ENCODE measurements at places on chromosomes 4 and X.

DNA sequence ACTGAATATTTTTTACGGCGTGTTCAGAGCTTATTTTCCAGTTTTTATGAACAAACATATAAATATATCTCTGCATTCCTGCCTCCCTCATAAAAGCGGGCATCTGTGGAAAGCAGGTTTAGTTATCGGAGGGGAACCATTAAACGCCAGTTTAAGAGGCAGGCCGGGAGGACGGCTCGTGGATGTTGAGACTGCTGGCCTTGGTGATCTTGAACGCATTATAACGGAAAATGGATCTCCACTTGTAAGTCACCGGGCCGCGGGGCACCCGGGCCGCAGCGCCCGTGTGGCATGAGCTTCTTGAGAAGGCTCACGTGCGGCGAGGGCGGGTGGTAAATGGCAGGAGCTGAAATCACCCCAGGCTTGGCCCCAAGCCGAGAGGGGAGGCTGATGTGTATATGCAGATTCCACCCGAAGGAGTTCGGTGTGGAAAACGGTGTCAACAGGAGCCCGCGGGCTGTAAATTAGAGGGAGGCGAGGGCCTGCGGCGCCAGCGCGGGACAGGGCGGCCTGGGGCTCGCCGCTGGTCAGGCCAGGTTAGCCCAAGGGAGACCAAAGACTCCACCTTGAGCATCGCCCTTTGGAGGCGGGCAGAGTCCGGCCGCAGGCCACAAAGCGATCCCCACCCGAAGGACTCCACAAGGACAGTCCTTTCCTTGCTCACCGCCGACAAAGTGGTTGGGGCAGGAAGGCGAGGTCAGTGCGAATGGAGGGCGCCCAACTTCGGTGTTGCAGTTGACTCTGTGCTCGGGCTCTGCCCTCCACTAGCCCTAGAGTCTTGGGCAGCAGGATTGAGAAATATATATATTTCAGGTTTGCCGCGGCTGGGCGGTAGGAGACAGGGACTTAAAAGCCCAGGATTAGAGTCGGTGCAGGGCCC lies 1.3 kb upstream of the HAND2 start:
- no peak for DNase-seq

- no peak for DNase-seq
These were observed 3.0 kb downstream of the RASGEF1B start for GRCh38 chr4:81468678-81469077.

- DNase-seq: no peak
These were observed 67.4 kb upstream of the CITED1 start for GRCh38 chrX:72373136-72373535.

DNA sequence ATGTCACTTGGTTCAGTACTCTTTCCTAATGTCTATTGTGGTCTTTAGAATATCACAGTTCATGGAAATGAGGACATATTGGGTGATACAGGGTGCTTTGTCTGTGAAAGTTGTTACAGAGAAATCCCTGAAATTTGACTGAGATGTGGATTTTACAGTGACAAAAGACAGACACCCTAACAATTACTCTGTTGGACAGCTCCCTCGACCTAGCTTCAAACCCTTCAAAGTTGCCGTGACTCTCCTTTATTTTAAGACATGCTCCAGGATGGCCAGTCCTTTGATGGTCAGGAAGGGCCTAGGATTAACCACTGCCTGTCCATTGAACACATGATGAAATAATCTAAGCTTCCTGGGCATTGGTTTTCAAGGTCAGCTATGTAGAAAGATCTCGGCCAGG lies 4.0 kb downstream of the DCX start:
- no peak for DNase-seq

- DNase-seq: peak; percentile 13
These were observed at the start of gene STK32B for GRCh38 chr4:5051278-5052203. Gene STK32B, plus strand, starts transcription at chr4:5051480.

DNA sequence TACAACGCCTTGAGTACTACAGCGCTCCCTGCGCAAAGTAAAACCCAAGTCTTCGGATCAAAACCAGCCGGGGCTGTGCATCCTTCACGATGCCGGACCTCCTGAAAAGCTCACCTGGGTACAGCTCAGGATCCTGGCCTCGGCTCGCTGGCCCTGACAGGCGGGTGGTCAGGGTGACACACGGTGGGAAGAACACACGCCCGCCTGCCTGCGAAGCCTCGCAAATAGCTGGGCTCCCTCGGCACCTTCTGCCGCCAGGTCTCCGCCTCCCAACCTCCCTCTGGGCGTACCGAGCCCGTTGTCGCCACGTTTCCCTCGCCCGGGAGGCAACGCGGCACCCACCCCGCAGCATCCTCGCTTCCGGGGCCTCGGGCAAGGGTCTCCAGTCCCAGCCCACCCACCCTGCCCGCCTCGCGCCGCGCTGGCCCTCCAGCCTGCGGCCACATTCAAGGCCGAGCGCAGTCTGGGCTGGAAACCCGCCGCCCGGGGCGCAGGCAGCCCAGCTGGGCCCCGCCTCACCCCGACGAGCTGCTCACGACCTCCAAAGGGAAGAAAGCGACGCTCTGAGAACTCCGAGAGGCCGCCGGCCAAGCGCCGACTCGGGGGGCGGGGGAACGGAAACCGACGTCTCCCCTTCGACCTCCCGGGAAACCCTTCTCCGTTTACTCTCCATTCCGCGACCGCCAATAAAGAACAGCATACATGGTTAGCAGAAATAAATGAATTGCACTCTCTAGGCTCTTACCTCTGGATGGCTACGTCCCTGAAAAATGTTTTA lies 511 bp downstream of the PPM1K start:
- DNase-seq: peak; percentile 56

GRCh38 chr4:82515705-82516104 lies 46.1 kb downstream of the TMEM150C start:
- DNase-seq: no peak

DNA sequence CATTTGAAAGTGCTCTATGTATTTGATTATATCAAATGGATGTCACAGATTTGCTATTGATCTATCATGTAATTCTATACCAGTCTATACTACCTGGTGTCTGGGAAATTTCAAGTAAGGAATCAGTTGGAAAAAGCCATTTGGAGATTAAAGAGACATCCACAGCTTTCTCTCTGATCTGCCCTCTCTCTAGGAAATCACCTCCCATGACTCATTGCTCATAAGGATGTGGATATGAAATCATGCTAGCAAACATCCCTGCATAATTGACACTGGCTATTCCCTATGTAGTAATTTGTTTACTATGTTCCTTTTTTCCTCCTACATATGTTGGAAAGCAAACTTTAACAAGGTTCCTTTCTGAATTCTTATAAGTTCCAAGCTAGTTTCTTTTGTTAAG lies 94.3 kb downstream of the TEX13A start:
- DNase-seq: no peak

GRCh38 chrX:104172788-104173187 lies 6.5 kb downstream of the FAM199X start:
- DNase-seq: no peak

GRCh38 chr4:8506373-8507195 lies 66.0 kb downstream of the TRMT44 start:
- DNase-seq: no peak

DNA sequence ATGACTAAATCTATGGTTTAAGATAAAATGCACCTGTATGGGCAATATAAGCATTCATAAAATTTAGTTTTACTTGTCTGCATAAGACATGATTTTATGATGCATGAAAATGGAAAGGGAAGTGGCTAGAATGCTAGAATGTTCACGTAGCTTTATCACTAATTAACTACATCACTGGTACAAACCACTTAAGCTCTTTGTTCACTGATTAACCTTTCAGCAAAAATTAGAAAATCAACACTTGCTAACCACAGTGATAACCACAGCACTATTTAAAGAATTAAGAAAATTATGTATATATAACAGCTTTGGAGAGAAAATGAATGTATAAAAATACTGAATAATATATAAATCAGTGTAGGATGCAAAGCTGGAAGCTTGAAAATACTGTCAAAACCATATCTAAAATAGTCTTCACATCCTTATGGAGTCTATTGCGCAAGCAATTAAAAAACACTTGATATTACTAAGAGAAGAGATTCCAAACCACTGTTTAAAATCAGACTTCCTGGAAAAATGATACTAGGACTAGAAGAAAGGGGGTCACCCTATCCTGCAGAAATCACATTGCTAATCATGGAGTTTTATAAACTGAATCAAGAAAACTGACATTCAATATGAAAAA lies 51.9 kb downstream of the EFHC2 start:
- no peak for DNase-seq

DNA sequence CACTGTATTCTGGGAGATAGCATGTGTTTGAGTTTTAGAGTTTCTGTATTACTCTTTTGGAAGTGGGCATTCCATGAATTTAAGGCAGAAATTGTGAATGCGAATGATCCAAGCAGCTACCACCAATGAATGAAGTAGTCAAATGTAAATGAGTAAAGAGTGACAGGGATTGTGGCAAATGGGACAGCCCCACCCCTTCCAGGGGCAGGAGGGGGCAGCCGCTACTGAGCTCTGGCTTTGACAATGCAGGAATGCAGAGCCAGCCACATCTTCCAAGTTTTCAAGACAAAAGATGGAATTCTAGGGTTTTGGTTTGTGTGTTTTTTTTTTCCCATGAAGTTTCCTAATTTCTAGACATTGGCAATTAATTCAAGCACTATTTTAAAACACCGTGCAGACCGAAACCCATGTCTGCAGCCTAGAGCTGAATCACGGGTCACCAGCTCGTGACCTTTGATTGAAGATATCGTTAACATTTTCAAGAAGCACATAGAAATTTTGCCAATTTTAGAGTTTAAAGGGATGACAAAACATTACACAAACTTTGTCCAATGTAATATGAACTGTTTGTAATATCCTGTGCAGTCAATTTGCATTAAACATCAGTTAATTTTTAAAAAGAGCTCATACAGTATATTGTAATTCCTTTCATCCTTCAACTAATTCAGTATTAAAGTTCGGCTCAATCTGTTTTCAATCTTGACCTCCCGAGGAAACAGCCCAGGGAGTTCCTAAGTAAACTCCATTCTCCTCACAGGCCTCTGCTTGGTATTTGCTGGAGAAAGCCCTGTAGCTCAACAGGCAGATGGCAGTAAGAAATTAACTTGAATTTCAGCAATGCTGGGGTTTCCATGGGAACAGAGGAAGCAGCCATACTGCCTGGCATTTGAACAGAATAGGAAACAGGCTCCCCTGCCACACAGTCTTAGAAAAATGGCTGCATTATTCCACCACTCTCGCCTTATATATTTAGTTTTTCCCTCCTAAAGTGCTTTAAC lies 83.4 kb downstream of the UCHL1 start:
- DNase-seq: no peak

- DNase-seq: no peak
These were observed 2.7 kb upstream of the MGARP start for GRCh38 chr4:139282721-139283075.

DNA sequence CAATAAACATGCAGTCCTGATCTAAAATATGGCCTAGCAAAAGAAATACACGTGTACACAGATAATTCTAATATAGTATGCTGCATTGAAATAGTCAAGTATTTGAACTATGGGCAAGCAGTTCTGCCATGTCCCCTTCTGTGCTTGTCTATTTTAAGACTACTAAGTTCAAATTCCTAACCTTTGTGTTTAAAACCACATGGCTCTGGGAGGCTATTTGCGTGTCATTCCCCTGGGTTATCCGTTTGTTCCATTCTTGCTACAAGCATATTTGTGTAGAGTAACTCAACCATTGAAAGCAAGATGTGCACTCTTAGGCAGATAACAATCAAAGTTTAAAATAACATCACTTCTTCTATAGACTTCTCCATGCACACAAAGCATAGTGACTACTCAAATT lies 25.4 kb upstream of the TBC1D1 start:
- DNase-seq: no peak

GRCh38 chr4:100593935-100594334 lies 76.1 kb upstream of the EMCN start:
- no peak for DNase-seq

GRCh38 chrX:153719238-153719637 lies 4.9 kb downstream of the BCAP31 start:
- no peak for DNase-seq

DNA sequence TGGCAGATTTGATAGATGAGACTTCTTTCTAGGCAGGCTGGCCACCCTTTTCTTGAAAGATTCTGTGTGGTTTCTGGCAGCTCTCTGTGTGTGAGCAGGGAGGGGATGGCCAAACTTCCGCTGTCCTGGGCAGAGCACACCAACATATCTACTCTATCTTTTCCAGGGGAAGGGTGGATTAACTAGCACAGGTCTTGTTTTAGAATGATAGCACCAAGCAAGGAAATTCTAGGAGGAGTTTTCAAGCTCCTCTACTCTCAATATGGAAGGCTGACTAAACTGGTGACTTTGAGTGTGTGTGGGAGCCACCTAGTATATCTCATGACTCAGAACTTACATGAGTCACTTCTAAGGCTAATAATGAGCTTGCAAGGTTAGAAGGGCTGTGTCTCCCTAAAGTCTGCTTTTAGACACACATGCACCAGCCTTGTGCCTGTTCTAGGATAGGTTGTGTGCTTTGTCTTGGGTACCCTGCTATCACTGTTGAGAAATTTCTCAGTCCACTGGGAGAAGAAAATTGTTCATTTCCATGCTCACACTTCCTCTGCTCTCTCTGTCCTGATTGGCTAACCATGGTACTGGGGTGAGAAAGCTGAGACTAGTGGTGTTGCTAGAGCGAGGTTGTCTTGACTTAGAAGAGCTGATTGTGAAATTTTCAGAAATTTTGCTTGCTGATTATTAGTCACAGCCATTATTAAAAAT lies 72.9 kb downstream of the YIPF6 start:
- peak; percentile 21 for DNase-seq

GRCh38 chr4:189806506-189806905 lies 134.2 kb upstream of the FRG1 start:
- no peak for DNase-seq

- no peak for DNase-seq
These were observed 86.4 kb upstream of the FAM9C start for GRCh38 chrX:13130816-13131215.

DNA sequence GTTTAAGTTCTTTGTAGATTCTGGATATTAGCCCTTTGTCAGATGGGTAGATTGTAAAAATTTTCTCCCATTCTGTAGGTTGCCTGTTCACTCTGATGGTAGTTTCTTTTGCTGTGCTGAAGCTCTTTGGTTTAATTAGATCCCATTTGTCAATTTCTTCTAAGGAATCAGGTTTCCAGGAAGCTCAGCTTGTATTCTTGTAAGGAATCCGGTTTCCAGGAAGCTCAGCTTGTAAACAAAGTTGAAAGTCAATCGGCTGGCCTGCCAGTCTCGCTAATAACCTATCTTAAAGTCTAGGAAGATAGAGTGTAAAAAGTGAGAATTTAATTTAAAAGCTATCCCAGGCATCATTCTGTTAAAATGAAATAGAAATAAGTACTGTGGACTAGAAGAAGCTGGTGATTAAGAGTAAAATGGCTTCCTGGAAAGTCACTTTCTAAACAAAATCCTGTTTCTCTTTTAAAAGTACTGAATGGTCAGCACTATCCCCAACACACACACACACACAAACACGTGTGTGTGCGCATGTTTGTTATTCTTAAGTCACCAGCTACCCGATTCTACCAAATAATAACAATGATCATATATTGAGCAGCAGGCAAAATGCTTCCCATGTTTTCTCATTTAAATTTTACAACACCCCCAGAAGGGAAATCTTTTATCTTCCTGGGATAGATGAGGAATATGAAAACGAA lies 171.7 kb downstream of the PAPSS1 start:
- DNase-seq: no peak

Measured in T-helper 2 cell treated with Interferon-gamma antibody and Interleukin-4, amounts not matched to agents 5 μg/mL and 100 μg/mL, for 36 hours (primary cell).